ENCODE measurements at places on chromosomes 2 and 18.

- DNase-seq = peak; percentile 80
Measured at GRCh38 chr2:219561179-219562048, 9.9 kb downstream of the OBSL1 start.

DNA sequence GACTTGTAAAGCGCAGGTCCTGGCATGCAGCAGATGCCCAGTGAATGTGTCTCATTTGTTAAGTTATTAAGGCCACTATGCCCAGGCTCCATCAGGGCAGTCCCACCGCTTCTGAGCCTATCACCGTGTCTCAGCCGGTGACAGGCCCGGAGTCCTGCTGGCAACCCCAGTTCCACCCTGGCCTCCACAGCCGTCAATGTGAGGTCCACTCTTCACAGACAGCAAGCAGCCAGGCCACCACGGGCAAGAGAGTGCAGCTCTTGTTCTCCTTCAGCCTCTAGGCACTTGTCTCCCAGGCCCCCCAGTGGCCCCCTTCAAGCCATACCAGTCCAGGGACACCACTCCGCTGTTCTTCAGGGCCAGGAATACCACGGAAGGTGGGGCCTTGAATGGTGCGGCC is 22.6 kb downstream of the CFAP65 start:
- no peak for DNase-seq

- DNase-seq = no peak
Measured at GRCh38 chr2:239382384-239382880, 18.4 kb downstream of the HDAC4 start.

- DNase-seq = no peak
Measured at GRCh38 chr2:196220671-196221070, 49.3 kb upstream of the STK17B start.

DNA sequence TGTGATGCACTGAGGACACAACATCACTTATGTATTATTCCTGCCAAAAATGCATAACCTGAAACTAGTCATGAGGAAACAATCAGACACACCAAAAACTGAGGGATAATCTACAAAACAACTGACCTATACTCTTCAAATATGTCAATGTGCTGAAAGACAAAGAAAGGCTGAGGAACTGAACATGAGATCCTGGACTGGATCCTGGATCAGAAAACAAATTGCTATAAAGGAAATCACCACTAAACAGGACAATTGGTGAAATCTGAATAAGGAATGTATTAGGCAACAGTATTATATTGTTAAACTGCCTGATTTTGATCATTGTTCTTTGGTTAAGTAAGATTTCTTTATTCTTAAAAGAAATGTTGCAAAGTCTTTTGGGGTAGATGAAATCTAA is 28.8 kb downstream of the CUL3 start:
- no peak for DNase-seq

DNA sequence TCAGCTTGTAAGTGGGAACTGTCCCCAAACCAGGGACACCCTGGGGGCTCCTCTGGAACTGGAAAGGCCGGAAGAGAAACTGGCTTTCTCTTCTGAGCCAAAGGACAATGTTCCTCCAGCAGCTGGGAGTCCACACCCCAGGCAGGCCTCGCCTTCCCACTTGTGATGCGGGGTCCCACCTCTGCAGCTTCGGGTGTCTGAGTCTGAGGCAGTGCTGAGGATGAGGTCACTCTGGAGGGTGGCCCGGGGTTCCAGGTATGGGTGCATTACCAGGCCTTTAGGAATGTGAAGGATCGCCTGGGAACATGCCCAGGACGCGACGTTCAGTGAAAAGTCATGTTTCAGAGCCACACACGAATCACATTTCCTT is 18.2 kb upstream of the BOK start:
- peak; percentile 48 for DNase-seq

GRCh38 chr2:117359266-117359914 is 455.1 kb upstream of the DDX18 start:
- DNase-seq = no peak

DNA sequence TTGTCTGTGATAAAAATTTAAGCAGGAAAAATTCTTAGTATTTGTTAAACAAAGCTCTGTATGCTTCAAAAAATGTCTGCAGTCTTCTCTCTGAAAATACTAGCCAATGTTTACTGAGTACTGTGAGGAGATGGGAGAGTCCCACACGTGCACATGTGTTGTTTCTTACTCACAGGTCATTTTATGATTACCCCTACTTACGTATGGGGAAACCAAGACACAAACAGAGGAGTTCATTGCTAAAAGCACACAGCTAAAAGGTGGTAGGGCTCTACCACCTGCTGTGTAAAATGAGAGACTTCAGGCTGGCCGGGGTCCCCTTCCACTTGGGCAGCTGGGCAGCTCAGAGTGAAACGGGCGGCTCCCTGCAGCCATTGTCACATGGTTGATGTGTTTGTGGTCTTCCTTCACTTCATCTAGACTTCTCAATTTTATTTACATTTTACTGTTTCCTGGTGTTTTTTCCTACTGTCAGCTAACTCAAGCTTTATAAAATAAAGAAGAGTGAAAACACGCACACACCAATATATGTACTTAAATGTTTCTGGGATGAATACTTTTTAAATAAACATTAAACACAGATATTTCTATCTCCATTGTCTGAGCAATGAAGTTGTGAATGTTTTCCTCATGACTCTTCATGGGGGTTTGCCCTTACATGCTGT is 71.2 kb downstream of the MBP start:
- DNase-seq = no peak

DNA sequence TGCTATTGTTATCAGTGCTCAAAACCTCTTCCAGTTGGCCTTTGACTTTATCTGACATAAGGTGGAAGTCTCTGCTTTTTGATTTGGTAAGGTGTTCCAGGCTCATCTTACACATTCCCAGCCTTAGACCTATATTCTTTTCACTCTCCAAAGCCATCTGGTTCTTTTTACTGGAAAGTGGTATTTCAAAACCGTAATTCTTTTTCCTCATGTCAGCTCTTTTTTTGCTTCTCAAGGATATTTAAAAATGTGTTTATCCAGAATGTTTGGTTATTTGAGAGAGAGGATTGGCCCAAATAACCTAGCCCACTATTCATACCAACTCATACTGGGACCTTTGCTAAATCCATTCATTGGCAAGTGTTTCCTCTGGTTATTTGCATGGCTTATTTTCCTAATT is 411.2 kb upstream of the PIK3C3 start:
- no peak for DNase-seq

GRCh38 chr2:205837663-205838062 is 155.4 kb downstream of the NRP2 start:
- no peak for DNase-seq

DNA sequence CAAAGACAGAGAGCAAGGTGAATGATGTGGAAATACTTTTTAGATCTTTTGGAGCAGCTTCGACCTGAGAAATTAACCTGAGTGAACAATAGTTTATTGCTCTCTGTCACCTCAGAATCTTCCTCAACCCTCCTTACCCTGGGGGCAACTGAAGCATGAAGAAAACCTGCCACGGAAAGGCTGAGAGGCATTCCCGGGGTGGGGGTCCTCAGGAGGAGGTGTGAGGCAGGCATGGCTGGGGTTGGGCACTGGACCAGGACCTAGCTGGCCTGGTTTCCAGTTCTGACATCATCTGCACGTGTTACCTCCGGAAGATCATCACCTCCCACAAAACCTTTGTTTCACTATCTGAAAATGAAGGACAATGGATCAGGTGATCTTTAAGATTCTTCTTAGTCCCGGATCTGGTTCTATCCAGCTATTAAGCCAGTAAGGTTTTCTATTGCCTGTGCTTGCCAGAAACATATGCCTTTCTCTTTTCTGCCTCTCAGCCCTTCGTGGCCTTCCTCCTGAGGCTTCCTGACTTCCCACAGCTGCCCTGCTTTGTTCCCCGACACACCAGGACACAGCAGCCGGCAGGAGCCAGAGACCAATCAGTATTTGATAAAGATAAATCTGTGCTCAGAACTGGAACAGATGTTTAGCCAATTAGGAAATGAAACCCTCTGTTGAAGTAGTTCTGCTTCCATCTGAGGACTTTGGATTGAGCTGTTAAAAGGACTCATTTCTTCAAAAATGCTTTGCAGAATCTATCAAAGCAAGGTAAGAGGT is 232.5 kb downstream of the TDRD15 start:
- peak; percentile 56 for DNase-seq

DNA sequence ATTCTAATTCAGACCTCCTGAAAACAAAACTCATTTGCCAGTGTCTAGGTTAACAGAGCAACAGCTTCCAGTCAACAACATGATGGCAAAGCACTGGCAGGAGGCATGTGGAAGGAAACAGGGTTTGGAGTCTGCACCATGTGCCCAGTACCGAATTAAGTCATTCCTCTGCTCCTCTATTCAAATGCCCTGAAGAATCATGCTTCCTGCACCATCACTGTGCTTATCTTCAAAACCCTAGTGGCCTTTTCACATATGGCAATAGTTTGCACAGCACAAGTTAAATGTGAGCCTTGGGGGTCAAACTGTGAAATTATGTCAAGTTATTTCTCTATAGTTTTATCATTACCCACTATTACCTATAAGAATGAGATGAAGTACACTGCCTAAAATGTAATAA is 75.4 kb upstream of the GRB14 start:
- DNase-seq = peak; percentile 34

- no peak for DNase-seq
Measured at GRCh38 chr2:37164757-37165156, 8.0 kb upstream of the EIF2AK2 start.

DNA sequence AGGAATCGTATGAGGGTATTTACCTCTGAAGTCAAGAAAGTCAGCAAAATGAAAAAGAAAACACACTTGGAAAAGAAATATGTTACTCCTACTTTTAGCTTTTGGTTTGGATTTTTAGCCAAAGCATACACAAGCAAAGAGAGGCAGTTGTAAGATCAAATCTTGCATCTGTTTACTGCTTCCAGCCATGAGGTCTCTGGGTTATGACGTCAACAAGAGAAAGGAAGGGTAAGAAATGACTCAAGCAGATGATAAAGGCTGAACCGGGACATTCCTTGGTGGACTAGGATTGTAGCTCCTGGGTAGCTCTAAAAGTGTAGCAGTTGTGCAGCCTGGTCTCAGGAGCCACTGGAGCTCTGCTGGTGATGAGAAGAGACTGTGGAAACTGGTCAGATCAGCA is 16.8 kb downstream of the CTNNA2 start:
- DNase-seq = no peak

DNA sequence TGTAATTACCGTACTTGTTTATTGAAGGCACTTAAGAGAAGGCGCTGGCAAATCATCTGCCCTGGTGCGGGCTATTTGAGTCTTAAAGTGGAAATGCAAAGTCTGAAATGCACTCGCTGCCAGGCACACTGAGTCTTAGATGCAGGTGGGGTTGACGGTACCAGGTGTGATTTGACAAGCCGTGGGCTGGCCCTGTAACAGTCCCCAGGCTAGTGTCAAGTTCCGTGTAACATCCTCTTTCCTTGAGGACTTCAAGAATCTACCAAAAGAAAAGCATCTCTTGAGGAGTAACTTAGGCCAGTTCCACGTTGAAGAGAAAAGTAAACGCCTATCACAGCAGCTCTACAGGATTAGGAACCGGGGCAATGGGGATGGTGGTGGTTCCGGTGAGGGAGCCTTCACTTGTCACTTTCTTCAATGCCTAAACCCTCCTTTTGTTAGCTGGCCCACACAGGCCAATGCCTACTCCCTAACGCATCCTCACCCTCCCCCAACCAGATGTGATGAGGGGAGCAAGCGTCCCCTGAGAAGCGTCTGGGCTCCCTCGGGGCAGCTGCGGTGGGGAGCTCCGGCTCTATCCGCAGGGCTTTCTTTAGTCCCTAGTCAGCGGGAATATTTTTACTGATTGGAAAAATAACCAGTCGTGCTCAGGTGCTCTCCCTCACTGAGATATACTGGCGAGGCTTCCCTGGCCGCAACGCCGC is 1.5 kb upstream of the UGP2 start:
- peak; percentile 83 for DNase-seq

DNA sequence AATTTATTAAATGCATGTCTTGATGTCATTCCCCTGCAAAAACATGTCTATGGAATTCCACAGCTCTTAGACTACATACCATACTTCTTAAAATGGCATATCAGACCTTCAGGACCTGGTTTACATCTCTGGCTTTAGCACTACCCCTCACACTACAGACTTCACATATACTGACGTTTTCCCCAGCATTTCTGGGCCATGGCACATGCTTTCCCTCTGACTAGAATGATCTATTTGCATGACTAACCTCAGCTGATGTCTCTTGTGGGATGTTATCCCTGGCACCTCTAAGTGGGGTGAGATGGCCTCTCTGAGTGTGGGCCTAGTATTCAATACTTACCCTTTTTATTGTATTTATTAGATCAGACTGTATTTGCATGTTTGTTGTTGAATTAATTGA is 381.6 kb downstream of the ERBB4 start:
- DNase-seq = no peak

GRCh38 chr2:162164802-162165201 is 12.8 kb upstream of the GCG start:
- DNase-seq = no peak
